Activated T-cell treated with anti-CD3 and anti-CD28 coated beads for 4 hours (primary cell): ENCODE measurements at places on chromosomes 16 and 17.
A peak's percentile ranks its signal among the peaks of the same experiment; 100 is the strongest.

GRCh38 chr17:6686026-6686425 lies 27.1 kb downstream of the SLC13A5 start:
- no peak for DNase-seq

GRCh38 chr16:22734368-22734767 lies 79.6 kb upstream of the HS3ST2 start:
- no peak for DNase-seq

DNA sequence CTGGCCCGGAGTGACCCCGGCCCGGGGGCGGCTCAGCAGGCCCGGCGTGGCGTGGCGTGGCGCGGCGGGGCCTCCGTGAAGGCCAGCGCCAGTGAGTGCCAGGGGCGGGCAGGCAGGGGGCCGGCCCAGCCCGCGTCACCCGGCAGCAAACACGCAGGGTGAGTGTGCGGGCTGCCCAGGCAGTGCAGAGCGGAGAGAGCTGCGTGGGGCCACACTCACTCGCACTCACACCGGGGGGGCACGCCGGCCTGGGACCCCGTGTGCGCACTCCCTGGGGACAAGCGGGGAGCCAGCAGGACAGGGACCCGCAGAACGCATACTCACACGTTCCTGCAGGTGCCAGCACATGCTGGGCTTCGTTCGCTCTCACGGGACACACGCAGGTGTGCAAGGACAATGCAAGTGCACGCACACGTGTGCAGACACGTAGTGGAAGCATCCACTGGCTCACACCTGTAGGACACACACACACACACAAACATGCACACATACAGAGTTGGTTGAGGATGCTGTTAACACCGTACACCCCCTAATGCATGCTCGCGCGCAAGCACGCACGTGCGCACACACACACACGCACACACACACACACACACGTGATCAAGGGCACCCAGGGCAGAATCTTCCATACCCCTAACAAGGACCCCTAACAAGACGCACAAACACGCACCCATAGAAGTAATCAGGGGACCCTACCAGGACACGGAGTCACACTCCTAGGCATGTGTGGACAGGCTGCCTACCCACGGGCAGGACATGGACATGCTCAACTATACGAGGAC lies 7.7 kb downstream of the USP6 start:
- DNase-seq: no peak

- peak; percentile 31 for DNase-seq
These were observed 35.8 kb upstream of the ADGRG1 start for GRCh38 chr16:57592591-57593003.

- DNase-seq: no peak
These were observed 221.9 kb upstream of the GSE1 start for GRCh38 chr16:85391175-85391707.

DNA sequence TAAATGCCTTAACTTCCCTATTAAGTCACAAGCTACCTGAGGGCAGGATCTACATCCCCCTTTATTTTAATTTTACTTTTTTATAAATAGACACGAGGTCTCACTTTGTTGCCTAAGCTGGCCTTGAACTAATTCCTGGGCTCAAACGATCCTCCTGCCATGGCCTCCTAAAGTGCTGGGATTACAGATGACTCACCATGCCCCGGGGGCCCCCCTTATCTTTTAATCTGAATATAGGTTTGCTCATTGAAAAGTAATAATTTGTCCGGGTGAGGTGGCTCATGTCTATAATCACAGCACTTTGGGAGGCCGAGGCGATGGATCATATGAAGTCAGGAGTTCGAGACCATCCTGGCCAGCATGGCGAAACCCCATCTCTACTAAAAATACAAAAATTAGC lies 14.2 kb downstream of the ETV4 start:
- no peak for DNase-seq

DNA sequence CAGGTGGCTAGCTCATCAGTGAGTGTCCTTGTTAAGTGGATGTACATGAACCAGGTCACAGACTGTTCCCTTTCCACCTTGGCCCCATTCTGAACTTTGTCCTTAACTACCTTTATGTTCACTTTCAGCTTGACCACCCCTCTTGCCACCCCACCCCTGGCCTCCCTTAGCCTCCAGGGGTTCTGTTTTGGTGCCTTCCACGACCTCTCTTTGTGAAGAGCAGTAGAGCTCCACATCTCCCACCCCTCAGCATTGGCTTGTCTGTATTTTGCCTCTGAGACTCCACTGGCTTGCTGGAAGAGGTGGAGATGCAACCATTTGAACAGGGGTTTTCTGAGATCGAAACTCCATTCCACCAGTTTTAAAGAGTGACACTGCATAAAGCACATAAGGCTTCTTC lies 123.5 kb downstream of the RGS9 start:
- no peak for DNase-seq

DNA sequence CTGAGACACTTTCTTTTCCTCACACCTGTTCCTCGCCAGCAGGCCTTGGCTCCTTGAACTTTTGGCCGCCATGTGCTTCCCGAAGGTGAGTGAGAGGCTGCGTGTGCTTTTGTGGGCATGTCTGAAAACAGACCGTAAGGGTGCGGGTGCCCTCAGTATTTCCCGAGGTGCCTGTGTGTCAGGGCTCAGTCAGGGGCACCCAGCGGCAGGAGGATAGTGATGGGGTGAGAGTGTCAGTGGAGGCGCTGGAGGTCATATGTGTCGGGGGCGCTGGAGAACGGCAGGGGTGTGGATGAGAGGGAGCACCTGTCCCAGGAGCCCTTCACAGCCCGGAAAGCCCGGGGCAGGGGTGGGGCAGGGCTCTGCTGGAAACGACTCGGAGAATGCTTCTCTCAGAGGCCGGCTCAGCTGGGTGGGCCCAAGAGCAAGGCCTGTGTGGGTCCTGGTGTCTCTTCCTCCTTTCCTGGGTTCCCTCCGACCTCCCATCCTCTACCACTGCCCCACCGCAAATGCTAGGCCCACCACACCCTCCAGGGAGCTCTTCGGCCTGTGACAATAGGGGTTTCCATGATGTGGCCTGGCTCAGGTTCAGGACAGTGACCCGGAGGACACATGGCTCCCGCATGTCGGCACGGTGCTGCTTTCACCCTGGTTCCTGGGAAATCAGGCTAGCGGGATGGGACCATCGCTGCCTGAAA lies 451 bp downstream of the IL32 start:
- DNase-seq: no peak

DNA sequence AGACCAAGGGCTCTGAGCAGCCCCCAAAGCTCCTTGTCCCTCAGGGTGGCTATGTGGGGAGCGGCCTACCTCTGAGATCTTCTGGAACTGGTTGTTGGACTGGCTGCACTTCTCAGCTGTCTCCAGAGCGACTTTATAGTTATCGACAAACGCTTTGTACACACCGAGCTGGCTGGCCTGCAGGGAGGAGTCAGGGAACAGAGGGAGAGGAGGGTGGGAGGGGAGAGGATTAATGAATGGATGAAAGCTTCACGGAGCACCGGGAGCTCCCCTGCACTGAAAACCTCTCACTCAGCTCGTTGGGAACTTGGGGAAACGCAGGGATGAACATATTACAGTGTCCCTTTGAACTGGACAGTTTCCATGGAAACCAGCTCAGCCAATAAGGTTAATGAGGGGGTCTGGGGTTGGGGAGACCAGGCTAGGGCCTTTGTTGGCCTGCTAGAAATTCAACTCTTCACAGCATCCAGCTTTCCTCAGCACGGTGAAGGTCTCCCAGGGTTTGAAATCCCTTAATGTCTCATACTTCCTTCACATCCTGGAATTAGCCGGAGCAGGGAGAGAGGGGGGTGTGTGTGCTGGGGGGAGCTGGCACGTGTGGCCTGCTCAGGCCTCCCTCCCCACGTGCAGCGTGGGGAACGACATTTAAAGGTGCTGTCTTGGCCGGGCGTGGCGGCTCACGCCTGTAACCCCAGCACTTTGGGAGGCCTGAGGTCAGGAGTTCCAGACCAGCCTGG lies 86.7 kb downstream of the TIMM22 start:
- DNase-seq: no peak

DNA sequence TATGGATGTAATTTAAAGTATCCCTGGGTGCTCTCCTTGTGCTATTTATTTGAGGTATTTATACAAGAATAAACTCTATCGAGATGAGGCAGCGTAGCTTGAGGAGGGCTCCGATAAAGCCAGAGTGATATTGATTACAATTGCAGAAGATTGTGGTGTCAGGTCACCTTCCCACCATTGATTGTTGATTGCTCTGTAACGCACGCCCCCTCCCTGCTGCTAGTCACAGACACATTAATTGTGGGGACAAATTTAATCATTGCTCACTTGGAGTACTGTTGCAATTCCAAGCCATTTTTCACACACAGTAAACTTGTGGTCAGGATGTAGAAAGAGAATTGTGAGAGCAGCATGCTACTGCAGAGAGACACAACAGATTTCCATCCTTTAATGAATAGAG lies 75.4 kb downstream of the IRX3 start:
- no peak for DNase-seq

DNA sequence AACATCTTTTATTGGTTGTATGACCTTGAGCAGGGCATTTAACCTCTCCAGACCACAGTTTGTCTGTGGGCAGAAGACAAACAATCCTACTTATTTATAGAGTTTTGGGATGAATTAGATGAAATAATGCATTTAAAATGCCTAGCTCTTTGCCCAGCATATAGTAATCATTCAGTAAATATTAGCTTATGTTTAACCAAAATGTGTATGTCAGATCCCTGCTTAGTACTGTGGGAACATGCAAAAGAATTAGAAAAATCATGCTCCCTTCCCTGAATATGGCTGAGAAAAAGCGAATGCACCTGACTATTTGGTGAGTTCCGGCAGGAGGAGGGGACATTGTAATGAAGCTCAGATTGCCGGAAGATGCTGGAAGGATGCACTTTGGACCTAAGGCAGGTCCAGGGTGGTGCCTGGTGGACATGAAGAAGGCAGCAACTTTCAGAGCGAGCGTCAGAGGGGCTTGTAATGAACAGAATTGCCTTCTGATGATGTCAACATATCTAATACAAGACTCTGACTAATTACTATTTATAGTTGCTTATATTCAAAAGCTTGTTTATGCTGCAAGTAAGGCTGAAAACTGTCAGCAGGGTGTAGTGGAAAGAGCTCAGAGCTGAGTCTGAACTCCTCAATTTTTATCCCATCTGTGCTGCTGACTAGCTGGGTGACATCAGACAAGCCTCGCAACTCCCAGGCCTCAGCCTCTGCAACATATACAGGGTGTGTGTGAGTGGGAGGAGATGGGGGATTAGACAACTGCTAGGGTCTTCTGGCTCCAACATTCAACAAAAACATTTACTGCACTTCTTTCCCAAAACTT lies 221.2 kb downstream of the PRKCA start:
- DNase-seq: no peak

DNA sequence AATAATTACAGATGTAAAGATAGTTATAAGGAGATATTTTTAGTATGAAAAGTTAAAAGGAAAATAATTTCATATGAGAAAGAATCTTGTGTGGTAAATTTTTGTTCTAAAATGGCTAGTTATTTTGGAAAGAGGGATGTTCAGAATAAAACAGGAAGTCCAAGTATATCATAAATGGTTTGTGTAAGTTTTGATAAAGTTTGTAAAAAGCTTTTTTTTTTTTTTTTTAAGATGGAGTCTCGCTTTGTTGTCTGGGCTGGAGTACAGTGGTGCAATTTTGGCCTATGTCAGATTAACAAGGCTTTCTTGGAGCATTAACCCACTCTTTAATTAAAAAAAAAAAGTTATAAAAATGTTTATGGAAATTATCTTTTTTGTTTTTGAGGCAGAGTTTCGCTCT lies 8.2 kb upstream of the CDK10 start:
- DNase-seq: no peak

DNA sequence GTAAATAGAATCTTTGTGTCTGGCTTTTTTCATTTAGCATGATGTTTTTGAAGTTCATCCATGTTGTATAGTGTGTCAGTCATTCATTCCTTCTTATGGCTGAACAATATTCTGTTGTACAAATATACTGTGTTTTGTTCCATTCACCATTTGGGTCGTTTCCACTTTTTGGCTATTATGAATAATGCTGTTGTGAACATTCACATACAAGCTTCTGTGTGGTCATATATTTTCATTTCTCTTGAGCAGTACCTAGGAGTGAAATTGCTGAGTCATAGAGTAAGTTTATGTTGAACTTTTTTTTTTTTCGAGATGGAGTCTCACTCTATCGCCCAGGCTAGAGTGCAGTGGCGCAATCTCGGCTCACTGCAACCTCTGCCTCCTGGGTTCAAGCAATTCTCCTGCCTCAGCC lies 32.3 kb upstream of the TAOK1 start:
- no peak for DNase-seq

GRCh38 chr16:71216714-71217113 lies 13.8 kb downstream of the HYDIN start:
- no peak for DNase-seq

- no peak for DNase-seq
These were observed 5.6 kb downstream of the NOG start for GRCh38 chr17:56599088-56599487.

DNA sequence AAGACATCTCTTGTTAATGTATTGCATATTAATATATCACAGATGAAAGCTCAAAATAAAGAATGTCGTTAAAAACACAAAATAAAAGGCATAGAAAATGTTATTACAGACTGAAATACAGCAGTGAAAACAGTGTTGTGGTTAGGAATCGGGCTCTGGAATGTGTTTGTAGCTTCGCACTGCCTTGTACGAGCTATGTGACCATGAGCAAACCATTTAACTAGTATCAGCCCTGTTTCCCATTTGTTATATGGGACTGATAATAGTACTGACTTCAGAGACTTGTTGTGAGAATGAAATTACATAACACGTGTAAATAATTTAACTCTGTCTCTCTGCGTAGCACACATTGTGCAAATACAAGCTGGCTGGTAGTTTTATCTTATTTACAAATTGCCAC lies 648 bp upstream of the RBFOX1 start:
- no peak for DNase-seq

GRCh38 chr17:19372439-19372838 lies 5.9 kb upstream of the MAPK7 start:
- DNase-seq: no peak

DNA sequence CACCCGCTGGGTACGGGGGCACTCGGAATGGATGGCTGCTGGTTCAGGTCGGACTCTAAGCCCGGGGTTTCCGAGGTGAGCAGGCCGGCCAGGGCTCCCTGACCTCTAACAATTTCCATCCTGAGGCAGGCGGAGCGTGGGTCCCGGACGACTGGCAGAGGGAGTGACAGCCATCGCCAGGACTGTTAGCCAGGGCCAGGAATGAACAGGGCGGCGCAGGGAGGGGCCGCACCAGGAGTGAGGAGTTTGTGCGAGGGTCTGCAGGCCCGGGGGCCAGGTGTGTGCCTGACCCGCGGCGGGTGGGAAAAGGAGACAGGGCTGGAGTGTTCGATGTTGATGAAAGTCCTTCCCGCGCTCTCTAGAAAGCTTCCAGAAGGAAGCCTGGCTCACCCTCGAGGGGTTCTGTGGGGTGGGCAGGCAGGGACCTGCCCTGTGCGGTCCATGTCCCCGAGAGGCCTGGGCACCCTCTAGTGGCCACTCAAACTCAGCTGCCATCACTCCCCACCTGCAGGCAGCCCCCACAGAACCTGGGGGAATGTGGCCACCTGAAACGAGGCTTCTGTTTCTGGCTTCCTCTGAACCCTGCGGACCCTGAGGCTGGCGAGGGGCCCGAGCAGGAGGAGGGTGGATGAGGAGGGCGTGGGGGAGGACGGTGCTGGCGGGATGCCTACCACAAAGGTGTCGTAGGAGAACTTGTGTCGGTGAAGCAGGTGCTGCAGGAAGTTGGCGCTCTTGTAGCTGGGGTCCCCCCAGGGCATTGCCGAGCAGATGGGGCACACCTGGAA lies 8.2 kb downstream of the RNF166 start:
- DNase-seq: no peak
